NCI-H1694 treated with DMSO at 0.1 percent for 48 hours (cell line): ENCODE measurements at places on chromosomes 2 and 18.
A peak's percentile ranks its signal among the peaks of the same experiment; 100 is the strongest.

GRCh38 chr2:15561574-15562344, 625 bp upstream of the NBAS start:
- no peak for DNase-seq

DNA sequence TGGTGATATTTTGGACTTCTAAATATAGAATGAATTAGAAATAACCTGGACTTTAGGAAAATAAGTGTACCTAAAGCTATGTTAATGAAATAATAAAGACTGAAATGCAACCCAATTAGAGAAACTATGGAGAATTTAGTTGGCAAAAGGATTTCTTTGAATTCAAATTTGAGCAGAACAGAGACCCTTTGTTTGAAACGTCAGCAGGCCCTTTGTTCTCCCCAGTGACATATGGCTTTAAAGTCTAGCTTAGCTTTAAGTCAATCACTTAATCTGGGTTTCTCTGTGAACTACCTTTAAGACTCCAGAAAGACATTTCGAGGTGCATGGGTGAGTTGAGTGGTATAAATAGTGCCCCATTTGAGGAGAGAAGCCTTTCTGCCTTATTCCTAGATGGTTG, 130.5 kb upstream of the CREB1 start:
- DNase-seq: no peak

- no peak for DNase-seq
Observed at GRCh38 chr2:12862541-12862940, 145.8 kb downstream of the TRIB2 start.

- DNase-seq: no peak
Observed at GRCh38 chr2:223122781-223123180, 70.8 kb downstream of the KCNE4 start.

DNA sequence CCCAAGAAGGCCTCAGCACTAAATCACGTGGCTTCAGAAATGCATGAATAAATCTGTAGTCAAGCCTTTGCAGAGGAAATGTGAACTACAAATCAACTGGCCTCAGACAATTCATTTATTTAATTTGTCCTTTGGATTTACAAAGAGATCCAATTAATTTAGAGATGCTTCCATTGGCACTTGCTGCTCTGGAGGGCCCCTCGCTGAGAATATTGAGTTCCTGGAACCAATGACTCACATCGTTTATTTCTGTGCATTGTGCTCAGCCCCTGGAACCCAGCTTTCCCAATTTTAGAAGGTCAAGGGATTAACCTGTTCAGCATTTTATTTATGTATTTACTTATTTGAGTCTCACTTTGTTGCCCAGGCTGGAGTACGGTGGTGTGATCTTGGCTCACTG, 47.2 kb upstream of the MGAT4A start:
- no peak for DNase-seq

- peak; percentile 74 for DNase-seq
Observed at GRCh38 chr2:198374375-198375082, 570.1 kb downstream of the PLCL1 start.

DNA sequence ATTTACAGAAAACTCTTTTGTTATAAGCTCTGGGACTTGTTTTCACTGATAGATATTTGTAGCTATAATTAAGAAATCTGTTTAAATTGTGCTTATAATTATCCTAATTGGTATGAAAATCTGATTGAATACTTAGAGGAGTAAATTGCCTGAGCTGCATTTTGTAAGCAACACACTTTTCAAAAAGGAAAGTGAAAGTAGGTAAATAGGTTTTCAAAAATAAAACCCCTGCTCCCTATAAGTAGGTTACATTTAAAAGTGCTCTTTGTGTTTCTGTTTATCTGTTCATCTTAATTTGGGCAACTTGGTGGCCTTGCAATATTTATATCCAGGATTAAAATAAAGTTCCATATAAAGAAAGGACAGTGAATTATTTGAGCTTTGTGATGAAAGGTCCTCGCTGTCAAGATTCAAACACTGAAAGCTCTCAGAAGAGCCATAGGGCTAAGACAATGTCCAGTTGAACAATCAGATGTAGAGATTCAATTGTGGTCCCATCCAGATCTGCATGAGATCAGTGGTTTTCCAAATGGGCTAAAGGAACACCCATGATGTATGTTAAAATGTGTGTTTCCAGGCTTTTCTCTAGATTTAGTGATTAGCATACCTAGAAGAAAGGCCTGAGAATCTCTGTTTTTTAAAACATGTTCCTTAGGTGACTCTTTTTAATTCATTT, 371.6 kb downstream of the RPRM start:
- no peak for DNase-seq

GRCh38 chr2:225742487-225742886, 343.0 kb downstream of the NYAP2 start:
- no peak for DNase-seq

DNA sequence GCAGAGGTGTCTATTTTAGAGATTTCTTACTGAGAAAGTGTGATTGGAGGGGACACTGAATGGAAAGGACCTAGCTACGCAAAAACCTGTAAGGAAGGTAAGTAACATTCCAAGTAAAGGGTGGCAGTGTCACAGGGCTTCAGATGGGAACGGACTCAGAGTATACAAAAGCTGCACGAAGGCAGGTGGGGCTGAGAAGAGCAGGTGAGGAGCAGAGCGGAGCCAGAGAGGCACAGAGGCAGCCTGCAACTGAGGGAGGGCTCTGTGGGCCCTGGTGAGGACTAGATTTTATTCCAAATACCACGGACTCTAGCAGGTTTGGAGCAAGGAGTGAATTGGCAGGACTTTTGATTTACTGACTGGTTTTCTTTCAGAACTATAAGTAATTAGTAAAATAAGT, 331.3 kb upstream of the PKDCC start:
- no peak for DNase-seq

GRCh38 chr18:25103468-25104155, 248.4 kb downstream of the ZNF521 start:
- DNase-seq: no peak

DNA sequence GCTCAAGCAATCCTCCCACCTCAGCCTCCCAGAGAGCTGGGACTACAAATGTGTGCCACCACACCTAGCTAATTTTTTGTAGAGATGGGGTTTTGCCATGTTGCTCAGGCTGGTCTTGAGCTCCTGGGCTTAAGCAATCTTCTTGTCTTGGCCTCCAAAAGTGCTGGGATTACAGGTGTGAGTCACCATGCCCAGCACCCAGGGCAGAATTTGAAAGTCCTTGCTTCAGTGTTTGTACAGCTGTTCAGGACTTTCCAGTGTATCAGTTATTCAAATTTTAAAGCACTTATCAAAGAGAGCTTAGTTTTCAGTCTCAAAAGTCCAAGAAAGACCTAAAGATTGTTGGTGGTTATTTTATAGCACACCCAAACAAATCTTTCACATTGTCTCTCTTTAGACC, 43.6 kb upstream of the VPS54 start:
- no peak for DNase-seq

GRCh38 chr2:6580982-6581381, 284.7 kb downstream of the CMPK2 start:
- DNase-seq: no peak

- no peak for DNase-seq
Observed at GRCh38 chr2:37532503-37532902, 138.9 kb downstream of the CDC42EP3 start.

DNA sequence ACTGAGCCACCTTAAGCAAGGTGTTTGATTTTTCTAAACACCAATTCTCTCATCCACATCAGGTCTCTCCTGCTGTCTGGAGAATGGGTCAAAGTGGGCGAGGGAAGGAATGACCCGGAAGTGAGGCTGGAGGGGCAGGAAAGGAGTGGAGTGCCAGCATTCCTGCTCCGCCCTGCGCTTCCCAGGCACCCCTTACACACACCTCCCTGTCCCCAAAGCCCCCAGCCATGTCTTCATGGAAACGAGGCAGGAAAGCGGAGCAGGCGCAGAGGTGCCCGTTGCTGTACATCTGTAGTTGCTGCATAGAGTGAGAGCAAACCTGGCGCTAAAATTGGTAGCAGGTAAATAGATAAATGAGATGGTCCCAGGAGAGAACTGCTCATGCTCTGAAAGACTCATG, 27.2 kb upstream of the NT5DC4 start:
- DNase-seq: no peak

DNA sequence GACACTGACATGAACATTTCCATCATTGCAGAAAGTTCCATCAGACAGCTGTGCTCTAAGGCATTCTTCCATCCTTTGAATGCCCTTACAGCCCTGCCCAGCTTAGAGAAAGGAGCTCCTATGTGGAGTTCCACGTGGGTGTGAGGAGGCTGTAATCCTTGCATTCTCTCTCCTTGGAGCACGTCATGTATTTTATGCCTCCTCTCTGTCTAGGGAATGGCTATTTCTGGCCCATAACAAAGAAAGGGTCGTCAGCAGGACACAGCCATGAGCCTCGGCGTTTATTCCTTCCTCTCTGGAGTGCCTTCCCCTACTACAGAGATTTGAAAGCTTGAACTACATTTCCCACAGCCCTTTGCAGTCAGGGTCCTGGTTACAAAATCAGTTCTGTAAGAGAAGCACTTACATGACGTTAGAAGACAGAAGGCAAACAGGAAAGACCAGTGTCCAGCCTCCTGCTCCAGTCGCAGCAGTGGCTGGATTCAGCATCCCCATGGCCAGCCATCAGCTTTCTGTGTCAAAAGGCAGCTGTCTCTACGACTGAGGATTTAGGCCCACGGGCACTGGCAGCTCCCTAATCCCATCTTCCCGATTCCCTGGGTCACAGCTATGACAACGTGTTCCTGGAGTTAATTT, 234.9 kb downstream of the TFCP2L1 start:
- no peak for DNase-seq

GRCh38 chr18:53772293-53772692, 452.2 kb downstream of the MBD2 start:
- DNase-seq: no peak

DNA sequence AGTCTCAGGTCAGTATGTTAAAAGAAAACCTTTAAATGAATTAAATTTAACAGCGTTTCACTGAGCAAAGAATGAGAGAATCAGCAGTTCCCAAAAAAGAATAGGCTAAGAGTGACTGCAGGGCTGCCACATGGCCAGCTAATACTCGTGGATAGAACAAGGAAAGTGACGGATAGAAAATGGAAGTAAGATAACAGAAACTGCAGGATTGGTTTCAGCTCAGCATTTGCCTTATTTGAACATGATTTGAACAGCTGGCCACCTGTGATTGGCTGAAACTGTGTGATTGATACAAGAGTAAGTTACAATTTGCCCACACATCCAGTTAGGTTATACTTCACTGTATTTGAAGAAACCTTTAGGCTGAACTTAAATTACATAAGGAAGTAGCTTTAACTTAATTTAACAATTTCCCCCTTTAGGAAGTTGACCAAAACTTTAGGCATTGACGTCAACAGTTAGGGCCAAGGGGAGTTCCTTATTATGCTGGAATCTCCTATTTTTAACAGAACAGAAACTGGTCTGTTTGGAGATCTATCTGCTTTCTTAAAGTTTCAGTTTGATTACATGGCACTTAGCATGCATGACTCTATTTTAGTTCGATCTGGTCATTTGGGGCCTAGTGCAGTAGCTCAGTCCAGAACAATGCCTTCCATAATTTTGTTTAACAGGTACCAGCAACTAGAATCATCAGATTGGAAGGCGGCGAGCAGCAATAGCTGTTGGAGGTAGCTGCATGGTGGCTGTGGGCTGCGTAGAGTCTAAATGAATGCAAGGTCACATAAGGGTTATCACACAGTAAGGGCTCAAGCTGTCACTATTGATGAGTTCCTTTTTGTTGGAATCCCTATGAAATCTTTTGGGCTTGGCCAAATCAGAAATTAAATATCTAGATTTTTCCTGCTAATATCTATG, 143.4 kb downstream of the TRIM43 start:
- DNase-seq: no peak

DNA sequence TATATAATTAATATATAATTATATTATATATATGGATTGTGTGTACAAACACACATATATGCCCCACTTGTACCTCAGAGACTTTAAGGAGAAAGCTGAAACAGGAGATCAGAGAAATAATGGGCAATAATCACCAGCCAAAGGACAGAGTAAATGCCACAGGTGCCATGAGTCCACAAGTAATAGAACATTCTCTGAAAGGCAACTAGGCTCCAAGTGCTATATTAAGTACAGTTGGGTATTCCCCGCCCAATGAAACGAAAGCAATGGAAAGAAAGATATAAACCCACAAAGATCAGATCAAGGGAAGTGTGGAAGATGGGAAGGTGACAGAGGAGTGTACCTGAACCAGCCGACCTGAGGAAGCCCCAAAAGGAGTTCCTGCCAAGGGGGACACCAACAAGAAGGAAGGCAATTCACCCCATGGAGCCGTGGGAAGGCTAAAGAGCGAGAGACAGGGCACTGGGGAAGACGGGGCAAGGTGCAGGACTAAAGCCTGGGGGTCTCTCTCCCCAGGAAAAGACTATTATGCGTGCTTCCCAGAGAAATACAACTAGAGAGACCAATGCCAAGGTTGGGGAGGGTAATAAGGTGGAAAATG, 19.0 kb downstream of the DYM start:
- DNase-seq: no peak

GRCh38 chr2:48069769-48070168, 163.5 kb upstream of the FBXO11 start:
- DNase-seq: no peak

DNA sequence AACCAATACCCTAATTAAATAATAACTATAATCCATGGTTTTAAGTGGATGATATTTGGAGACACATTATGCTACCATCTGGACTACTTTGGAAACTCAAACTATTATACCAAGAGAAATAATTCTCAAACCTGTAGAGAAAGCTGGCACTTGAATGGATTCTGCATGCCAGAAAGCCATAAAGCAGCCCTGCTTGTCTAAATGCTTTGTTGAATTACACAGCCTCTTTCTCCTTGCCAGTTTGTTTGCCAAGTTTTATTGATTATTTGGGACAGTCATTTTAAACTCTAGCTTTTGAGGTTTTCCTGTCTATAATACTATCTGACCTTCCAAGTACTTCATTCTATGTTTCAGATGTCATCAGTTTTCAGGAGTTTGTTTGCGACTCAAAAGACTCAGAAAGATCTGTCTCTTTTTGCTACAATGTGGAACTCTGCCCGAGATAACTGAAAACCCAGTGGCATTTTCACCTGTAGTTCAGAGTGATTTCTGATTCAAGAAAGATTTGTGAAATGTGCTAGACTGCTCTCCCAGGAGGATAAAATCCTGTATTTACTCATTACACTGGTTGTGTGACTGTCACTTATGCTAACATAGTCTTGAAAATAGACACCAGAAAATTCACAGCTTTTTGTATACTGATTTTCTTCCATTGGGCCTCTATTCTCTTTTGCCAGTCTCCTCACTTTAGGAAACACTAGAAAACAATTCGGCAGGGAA, 29.2 kb upstream of the MBOAT2 start:
- DNase-seq: peak; percentile 70

- no peak for DNase-seq
Observed at GRCh38 chr2:142222715-142223114, 91.9 kb upstream of the LRP1B start.
